ENCODE measurements at places on chromosomes 4 and X.

- no peak for DNase-seq
Measured at GRCh38 chr4:22501715-22502095, 14.2 kb downstream of the ADGRA3 start.

DNA sequence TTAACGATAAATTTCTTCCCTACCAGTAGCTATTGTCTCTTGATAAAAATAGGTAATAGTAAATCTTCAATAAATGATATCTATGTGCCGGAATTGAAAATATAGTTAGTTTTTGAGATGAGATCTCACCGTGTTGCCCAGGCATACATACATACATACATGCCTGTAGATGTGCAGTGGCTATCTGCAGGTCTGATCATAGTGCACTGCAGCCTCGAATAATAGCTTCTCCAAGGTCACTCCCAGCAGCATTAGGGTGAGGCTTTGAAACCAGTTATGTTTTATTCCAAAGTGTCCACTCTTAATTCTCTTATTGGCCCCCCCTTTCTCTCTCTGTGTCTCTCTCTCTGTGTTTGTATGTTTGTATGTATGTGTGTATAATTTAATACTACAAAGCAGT lies 37.5 kb downstream of the ZFX start:
- no peak for DNase-seq

- no peak for DNase-seq
Measured at GRCh38 chrX:80423744-80424143, 3.5 kb downstream of the TENT5D start.

- DNase-seq: no peak
Measured at GRCh38 chrX:112359906-112360305, 277.3 kb upstream of the TRPC5 start.

- DNase-seq: no peak
Measured at GRCh38 chrX:16705370-16705769, 7.1 kb downstream of the CTPS2 start.

GRCh38 chr4:184817494-184818215 lies 8.1 kb downstream of the ACSL1 start:
- DNase-seq: no peak

DNA sequence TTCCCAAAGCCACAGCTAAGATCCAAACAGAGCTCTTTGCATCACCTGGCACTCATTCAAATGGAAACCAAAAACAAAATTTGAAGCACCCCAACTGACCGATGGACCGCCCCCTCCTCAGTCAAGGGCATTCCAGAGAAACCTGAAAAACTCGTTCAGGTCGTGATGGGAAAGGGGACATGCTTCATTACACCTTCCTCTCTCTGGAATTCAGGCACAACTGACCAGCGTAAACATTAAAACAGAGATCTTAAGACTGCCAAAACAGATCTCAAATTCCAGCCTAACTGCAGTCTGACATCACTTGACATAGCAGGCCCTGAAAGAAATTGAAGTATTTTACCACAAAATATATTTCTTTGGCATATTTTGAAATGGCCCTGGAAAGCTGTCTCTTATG lies 28.5 kb downstream of the PTTG2 start:
- DNase-seq: no peak

- no peak for DNase-seq
Measured at GRCh38 chrX:134554291-134554690, 94.3 kb downstream of the HPRT1 start.
